ENCODE measurements at places on chromosomes 2 and 18.

- no peak for DNase-seq
Observed at GRCh38 chr2:102005989-102006885, 14.5 kb downstream of the IL1R2 start.

DNA sequence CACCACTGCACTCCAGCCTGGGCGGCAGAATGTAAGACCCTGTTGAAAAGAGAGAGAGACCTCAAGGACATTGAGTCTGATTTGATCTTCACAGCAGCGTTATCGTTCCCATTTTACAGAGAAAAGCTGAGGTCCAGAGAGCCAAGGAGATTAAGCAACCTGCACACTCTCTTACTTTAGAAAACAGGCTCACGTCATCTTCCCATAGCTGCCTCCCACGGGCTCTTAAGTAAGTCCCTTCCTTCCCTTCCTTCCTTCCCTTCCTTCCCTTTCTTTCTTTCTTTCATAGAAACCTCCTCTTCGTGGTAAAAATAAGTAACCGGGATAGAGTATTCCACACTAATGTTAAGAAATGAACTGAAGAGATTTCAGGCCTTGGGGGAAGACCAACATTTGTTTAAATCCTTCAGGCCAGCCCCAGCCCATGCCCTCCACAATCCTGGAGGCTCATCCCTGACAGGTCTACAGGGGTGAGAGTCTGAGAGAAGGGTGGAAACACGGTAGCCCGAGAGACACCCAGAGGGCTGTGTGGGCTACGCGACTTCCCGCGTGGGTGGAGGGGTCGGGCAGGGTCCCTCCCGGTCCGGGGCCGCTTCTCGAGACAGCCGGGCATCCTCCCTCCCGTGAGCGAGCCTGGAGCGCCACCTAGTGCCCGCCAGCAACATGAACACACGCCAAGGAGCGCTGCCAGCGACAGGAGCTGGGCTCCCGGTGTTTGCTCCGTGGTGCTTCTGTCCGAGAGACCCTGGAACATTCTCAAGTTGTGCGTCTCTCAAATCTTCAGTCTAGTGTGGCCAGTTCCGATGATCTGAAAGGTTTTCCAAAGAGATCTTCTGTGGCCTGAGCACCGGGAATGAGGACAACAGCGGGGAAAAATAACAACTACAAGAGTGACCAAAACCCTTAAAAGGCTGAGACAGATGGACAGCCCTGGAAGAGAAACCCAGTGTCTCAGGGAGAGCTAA, 160.3 kb downstream of the INO80D start:
- peak; percentile 41 for DNase-seq

GRCh38 chr2:12361506-12361905, 355.2 kb upstream of the TRIB2 start:
- no peak for DNase-seq

DNA sequence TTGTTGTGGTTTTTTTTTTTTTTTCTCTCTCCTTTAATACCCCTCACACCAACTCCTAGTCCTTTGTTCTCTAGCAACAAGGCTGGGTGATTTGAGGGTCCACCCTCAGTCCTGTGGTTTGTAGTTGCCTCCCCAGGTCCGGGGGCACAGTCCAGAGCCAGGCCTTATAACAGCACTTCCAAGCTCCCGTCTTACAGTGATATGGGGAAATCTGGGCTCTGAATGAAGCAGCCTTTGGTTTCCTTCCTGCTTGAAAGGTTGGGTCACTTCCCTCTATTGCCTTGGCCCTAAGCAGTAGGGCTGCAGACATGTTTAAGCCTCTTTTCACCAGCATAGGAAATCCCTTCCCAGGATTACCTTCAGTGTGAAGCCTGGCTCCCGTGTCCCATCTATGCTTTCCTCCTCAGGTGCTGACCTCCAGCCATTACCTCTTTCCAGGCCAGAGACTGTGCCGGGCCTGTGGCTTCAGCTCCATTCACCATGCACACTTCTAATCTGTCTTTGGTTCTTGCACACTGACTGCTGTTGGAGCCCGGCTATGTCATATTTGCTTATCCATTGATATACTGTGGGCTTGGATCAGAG, 21.2 kb upstream of the NTSR2 start:
- DNase-seq = no peak

- DNase-seq = no peak
Observed at GRCh38 chr2:111062417-111062816, 58.3 kb upstream of the BCL2L11 start.

GRCh38 chr18:52995875-52996274, 655.9 kb downstream of the DCC start:
- no peak for DNase-seq

- DNase-seq = no peak
Observed at GRCh38 chr2:187847245-187848208, 293.3 kb upstream of the TFPI start.

GRCh38 chr2:236755278-236755840, 185.7 kb downstream of the ACKR3 start:
- no peak for DNase-seq

DNA sequence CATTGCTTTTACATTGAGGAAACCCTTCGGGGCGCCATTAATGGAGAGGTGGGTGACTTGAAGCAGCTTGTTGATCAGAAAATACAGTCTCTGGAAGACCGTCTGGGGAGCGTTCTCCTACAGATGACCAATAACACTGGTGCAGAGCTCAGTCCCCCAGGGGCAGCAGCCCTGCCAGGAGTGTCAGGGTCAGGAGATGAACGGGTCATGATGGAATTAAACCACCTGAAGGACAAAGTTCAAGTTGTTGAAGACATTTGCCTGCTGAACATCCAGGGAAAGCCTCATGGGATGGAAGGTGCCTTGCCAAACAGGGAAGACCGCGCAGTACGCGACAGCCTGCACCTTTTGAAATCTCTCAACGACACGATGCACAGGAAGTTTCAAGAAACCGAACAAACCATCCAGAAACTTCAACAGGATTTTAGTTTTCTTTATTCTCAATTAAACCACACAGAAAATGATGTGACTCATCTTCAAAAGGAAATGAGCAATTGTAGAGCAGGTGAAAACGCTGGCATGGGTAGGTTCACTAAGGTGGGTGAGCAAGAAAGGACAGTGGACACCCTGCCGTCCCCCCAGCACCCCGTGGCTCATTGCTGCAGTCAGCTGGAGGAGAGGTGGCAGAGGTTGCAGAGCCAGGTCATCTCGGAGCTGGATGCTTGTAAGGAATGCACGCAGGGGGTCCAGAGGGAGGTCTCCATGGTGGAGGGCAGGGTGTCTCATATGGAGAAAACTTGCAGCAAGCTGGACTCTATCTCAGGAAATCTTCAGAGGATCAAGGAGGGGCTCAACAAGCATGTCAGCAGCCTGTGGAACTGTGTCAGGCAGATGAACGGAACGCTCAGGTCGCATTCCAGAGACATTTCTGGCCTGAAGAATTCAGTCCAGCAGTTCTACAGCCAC, 45.0 kb downstream of the EMILIN2 start:
- no peak for DNase-seq

DNA sequence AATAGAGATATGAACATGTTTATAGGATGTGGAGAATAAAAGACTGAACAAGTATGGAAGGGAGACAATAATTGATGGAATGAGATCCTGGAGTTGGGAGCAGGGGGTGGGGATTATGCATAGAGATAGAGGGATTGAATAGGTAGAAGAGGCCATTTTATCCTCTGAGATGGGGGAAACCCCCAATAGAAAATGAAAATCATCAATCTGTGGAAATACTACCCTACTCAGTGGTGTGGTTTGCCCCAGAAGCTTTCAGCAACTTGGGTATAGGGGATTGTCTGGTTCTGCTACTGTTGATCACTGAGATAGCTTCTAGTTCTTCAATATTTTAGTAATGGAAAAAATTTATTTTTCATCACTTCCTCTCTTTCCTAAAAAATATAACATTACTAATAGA, 41.1 kb upstream of the RMND5A start:
- no peak for DNase-seq

DNA sequence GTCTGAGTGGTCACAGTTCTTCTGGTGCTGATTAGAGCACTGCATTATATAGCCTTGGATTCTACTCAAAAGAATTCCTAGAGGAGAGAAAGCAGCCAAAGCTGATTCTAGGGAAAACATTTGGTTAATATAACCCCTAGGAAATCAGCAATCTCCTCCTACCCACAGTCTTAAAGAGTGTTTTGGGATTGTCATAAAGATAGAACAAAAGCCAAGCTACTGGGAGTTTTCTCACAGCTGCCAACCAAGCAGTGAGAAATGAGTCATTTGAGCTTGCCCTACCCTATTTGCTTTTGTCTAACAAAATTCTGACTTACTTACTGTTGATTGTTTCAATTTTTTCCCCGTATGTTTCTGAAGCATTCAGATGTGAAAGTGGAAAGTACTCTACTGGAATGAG, 469.3 kb downstream of the PLCL1 start:
- DNase-seq = no peak

DNA sequence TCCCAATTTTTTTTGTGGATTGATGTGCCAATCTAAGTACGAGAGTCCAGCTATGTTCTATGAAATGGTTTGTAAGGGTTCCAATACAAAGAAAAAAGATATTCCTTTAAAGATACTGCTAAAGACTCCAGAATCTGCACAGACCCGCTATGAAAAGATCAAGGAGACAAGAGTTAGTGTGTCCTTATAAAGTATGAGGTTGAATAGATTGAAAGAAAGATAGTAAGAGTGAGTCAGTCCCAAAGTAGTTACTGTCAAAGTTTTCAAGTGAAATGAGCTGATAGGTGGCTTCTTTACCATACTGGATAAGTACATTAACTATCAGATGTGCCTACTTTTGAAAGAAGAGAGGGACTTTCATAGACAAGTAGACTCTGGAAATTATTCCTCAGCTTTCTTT, 17.9 kb upstream of the EHBP1 start:
- no peak for DNase-seq

- no peak for DNase-seq
Observed at GRCh38 chr18:56992777-56993176, 154.1 kb upstream of the BOD1L2 start.

DNA sequence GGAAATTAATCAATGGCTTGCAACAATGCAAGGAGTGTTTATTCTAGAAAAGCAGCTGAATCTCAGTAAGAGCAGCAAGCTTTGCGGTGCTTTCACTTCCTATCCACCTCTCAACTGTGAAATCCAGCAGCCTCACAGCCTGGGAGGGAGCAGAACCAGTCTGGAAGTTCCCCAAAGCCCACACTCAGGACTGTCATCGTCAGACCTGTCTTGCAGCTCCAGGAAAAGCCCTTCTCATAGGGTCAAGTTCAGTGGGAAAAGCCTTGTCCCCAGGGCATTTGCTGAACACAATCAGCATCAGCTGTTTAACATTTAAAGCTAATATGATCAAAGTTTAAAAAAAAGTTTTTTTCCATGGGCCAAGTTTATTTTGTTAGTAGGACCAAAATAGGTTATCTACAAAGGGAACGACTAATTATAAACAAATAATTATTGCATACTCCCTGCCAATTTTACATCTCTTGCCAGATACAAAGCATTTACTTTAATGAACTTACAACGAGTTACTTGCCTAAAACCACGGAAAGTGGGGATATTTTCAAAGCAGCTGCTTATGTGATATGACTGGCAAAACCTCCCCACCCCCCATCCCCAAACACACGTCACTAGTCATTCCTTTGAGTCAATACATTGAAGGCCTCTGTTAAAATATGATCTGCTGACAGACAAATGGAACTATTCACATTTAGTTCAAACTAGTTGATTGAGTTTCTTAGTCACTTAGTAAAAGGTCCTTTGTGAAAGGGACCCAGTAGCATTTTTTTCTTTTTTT, 36.8 kb downstream of the PARD6G start:
- DNase-seq = no peak

DNA sequence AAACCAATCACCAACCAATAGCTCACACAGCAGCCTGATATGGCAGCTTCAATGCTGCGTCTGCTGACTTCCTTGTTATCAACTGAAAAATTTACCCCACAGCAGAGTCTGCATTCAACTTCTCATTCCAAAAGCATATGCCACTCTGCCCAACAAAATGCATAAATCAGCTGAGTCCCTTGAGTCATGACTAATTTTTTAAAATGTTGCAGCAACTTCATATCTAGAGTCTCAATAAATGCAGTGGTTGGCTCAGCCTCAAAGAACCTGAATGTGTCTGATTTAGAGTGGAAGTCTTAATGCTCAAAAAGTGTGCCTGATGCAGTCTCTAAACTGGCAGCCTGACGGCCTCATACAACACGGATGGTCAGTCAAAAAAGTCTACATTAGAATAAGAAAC, 46.5 kb downstream of the FARSB start:
- DNase-seq = no peak

GRCh38 chr18:11987527-11987926, 6.2 kb downstream of the IMPA2 start:
- no peak for DNase-seq

- no peak for DNase-seq
Observed at GRCh38 chr2:168174756-168175155, 72.6 kb downstream of the STK39 start.

- DNase-seq = no peak
Observed at GRCh38 chr2:8174641-8175257, 507.1 kb upstream of the ID2 start.

GRCh38 chr2:220226076-220226475, 598.6 kb downstream of the SLC4A3 start:
- DNase-seq = no peak

DNA sequence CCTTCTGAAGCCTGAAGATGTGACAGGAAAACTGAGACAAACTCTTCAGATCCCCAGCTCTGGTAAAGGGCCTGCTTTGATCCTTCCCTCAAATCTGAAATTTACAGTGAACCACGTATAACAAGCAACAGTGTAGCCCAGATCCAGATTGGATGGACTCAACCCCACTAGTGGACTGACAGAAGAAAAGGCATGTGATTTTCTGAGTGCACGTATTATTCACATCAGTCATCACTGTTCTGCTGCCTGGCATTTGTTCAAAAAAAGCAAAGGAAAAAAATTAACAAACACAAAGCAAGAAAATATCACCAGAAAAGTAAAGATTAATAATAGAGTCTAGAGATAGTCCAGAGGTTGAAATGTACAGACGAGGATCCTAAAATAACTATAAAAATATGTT, 87.6 kb downstream of the CYRIA start:
- no peak for DNase-seq

DNA sequence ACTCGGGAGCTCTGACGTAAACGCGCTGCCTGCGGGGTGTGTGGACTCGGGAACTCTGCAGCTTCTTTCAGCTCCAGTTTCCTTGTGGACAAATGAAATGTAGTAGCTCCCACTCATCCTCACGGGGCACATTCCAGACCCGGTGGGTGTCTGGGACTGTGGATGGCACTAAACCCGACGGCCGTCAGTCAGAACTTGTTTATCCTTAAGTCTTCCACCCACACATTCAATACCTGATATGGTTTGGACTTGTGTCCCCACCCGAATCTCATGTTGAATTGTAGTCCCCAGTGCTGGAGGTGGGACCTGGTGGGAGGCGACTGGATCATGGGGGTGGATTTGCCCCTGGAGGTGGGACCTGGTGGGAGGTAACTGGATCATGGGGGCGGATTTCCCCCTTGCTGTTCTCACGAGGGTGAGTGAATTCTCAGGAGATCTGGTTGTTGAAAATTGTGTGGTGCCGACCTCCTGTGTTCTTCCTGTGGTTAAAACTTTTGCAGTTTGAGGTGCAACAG, 81.2 kb upstream of the SNTG2 start:
- DNase-seq = no peak

All from NCI-H2107 (cell line).